ENCODE measurements at places on chromosomes 7 and 10. TPM values are rescaled to one million over a fixed set of nuclear protein-coding genes. Genes with fewer than 3 reads are reported as not detected.

PCDH15 gene
- not detected for polyA plus RNA-seq

JAKMIP3 gene
- polyA plus RNA-seq, result not detected

DOCK4 gene
- 8.7 TPM for polyA plus RNA-seq

IL2RA gene
- polyA plus RNA-seq, result 0.46 TPM

ICA1 gene
- 22.7 TPM for polyA plus RNA-seq

MINDY3 gene
- 6.5 TPM for polyA plus RNA-seq

CXCL12 gene
- polyA plus RNA-seq, result 23.8 TPM

TEX47 gene
- polyA plus RNA-seq, result not detected

CFAP70 gene
- polyA plus RNA-seq, result 0.61 TPM

PNPLA8 gene
- 14.7 TPM for polyA plus RNA-seq

AGAP5 gene
- 1.7 TPM for polyA plus RNA-seq

CRHR2 gene
- polyA plus RNA-seq, result not detected

RADIL gene
- polyA plus RNA-seq, result 0.21 TPM

NACAD gene
- polyA plus RNA-seq, result 0.03 TPM

MYPN gene
- 0.01 TPM for polyA plus RNA-seq

ALDH18A1 gene
- polyA plus RNA-seq, result 19.2 TPM

NPFFR1 gene
- not detected for polyA plus RNA-seq

AGAP6 gene
- polyA plus RNA-seq, result 3.1 TPM

ITGA8 gene
- polyA plus RNA-seq, result 0.46 TPM

NUDT13 gene
- polyA plus RNA-seq, result 0.60 TPM
